Hippocampal formation (tissue), 2 donors: ENCODE measurements at places on chromosomes 3 and 15.
A peak's percentile ranks its signal among the peaks of the same experiment; 100 is the strongest.

GRCh38 chr3:46700772-46701171 lies 420 bp upstream of the TMIE start:
- DNase-seq, result no peak

DNA sequence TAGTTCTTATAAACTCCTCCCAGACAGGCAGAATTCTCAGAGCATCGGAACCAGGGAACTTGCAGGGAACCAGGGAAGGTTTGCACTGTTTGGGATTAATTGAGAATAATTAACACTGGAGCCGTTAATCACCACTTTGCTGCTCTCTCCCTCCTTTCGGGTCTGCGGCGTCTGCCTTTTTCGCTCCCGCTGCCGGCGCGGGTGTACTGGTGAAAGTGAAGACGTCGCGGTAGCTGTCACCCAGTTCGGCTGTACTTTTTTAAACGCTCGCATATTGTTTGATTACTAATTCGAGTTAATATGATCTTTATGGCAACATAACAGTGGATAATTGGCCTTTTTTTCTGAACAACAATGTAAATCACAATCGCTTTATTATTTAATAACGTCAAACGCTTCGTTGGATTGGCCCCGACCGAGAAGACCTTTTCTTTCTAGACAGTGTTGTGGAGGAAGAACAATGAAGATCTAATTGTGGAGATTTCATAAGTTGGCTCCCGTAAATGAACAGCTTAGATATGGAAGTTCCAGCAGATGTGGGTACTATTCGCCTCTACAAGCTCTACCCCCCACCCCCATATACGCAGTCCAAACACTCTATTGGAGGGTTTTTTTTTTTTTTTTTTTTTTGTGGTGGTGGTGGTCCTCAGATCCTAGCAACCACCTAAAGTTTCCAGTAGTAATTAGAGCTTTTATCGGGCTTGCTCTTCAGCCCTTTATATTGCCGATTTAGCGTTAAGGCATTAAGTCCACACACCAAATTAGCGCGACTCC lies 12.7 kb downstream of the SOX2 start:
- no peak for DNase-seq

DNA sequence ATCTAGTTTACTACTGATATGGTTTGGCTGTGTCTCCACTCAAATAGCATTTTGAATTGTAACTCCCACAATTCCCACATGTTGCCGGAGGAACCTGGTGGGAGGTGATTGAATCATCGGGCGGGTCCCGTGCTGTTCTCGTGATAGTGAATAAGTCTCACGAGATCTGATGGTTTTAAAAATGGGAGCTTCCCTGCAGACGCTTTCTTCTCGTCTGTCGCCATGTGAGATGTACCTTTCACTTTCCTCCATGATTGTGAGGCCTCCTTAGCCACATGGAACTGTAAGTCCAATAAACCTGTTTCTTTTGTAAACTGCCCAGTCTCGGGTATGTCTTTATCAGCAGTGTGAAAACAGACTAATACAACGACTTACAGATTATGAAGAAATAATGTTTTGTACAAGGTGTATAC lies 35.6 kb upstream of the PYDC2 start:
- DNase-seq, result no peak

- DNase-seq, result no peak
Measured at GRCh38 chr3:53089511-53089910, 40.7 kb downstream of the RFT1 start.

GRCh38 chr3:179083977-179084376 lies 12.4 kb upstream of the ZMAT3 start:
- no peak for DNase-seq

DNA sequence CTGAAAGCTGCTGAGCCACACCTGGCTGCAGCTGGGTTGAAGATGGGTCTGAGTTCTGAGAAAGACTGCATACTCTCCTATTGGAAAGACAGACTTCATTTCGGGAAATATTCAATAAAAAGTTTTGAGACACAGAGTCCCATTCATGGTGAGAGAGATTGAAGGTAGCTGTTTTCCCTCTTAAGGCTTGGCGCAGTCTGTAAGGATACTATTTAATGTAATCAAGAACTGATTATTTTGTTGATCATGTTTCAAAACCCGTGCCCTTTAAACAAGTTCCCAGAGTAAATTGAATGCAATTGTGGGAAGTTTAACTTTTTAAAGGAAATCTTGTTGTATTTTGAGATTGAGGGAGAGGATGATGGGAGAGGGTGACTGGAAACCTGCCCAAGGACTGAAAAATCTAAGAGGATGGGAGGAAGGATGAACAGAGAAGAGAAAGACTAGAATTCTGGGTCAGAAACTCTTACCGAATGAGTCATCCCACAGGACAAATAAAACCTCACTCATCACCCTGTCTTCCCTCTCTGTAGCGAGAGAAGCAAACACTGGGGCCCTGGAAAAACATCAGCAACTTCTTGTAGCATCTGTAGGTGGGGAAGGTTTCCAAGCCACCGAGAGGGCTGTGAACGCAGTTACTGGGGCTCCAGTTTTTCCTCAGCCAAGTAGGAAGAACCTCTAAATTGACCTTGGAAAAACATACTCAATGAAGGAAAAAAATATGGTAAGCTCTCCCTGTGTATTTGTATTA lies 193.2 kb upstream of the TPRG1 start:
- no peak for DNase-seq

- DNase-seq, result no peak
Measured at GRCh38 chr3:141328286-141329166, 39.8 kb upstream of the ZBTB38 start.

DNA sequence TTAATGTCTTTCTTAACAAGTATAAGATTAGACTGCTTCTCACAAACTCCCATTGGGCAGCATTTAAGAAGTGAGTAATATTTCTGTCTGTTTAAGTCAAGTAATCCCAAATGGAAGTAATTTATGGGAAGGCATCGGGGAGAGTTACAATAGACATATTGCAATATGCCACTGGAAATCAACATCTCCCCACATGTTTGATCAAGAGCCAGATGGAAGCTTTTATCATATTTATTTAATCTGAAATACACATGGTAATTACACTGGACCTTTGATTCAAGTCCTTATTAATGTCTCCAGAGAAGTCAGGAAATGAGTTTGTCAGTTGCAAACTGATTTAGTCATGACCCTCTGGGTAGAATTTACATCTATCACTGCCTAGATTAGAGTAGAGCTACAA lies 943.8 kb downstream of the VGLL3 start:
- no peak for DNase-seq

DNA sequence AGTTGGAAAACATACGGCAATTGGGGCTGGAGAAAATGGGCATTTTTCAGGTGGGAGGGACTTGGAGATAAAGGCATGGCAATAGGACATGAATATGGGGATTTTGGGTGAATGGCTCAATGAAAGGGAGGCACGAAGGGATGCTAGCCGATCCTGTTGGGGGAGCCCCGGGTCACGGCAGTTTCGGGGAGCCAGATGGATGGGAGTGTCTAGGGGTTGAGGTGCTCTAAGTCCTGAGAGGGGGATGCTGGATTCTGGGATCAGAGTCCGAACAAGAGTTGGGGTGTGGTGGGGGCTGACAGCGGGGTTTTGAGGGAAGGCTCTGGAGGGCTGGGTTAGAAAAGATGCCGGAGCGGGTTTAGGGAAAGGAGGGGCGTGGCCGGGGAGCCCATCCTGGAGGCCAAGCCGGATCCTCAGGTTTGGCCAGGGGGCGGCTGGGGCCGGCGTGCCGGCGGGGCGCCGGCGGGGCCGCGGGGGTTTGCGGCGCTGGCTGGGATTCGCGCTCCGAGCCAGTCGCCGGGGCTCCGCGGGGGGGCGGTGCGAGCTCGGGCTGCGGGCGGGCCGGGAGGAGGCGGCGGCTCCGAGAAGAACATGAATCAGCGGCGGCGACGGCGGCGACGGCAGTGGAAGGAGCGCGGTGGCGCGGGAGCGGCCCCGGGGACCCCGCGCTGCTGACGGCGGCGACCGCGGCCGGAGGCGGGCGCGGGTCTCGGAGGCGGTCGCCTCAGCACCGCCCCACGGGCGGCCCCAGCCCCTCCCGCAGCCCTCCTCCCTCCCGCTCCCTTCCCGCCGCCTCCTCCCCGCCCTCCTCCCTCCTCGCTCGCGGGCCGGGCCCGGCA lies at the start of gene TYRO3:
Gene TYRO3, plus strand, starts transcription at position 813 of the 839 bp plus-strand sequence. CDS start 46 bp downstream, outside the sequence.
- peak; percentile 73 for DNase-seq
